ENCODE measurements at places on chromosomes 4 and X. TPM values are rescaled to one million over a fixed set of nuclear protein-coding genes. Genes with fewer than 3 reads are reported as not detected.

The GAGE12J gene
- total RNA-seq = not detected

DNA sequence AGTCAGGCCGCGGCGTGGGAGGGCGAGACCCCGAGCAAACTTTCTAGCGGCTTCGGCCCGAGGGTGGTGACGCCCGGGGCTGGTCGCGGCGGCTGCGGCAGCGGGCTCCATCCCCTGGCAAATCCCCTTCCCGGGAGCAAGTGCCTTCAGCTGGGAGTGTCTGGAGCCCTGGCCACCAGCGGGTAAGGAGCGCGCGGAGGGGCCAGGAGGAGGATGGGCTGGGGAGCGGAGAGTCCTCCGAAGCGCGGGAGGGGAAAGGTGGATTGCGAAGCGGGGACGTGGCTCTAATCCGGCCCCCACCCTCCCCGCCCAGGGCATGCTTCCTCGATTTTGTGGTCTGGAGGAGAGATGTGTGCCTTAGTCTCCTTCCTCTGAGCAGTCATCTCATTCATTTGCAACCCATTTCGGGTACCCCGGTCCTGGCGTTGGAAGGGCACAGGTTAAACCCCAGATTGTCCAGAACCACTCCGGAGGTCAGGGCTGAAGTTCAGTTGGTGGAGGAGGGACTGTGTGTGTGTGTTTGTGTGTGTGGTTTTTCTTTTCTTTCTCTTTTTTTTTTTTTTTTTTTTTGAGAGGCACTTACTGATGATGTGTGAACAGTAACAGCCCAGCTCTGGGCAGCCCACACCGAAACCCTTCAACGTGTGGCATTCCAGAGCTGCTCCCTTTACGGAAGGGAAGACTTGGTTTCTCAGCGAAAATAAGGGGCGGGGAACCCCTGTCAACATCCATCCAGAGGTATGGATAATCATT is 516 bp downstream of the SGMS2 start:
- peaks cover 22% of the 10 kb centered on the region for H3K4me1 ChIP-seq
- peak; percentile 39 for DNase-seq
- peak overlapping the region; percentile 99 for H3K27ac ChIP-seq
- H3K36me3 ChIP-seq = no peaks in the 10 kb centered on the region

GRCh38 chr4:48079972-48080391 is 54.1 kb downstream of the TXK start:
- H3K36me3 ChIP-seq = no peaks in the 10 kb centered on the region
- no peaks in the 10 kb centered on the region for H3K4me1 ChIP-seq
- no peak overlapping the region for H3K27ac ChIP-seq
- H3K27me3 ChIP-seq = no peaks in the 10 kb centered on the region

The SHROOM4 gene
- 2.3 TPM for total RNA-seq

The DCAF12L2 gene
- not detected for total RNA-seq

The LDOC1 gene
- 12.9 TPM for total RNA-seq

DNA sequence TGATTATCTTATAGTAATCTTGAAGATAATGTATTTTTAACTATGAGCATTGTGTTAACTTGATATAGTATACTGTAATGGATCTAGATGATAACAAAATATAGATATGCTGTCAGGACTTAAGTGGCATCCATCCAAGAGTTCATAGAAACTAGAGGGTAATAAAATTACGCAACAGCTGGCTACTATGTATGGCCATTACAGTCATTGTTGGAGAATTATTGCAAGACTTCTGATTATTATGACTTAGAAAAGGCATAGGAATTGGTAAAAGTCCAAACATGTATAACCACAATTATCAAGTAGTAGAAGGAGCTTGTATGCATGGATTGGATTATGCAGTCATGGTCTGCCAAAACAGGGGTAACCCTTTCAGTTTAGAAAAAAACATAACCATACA is 9.5 kb downstream of the OGT start:
- H3K36me3 ChIP-seq = peaks cover 12% of the 10 kb centered on the region
- H3K27me3 ChIP-seq = no peaks in the 10 kb centered on the region
- no peak for DNase-seq
- peaks cover 13% of the 10 kb centered on the region for H3K4me1 ChIP-seq

GRCh38 chr4:86296865-86297264 is 63.0 kb downstream of the MAPK10 start:
- H3K4me1 ChIP-seq = no peaks in the 10 kb centered on the region
- H3K4me3 ChIP-seq = no peak overlapping the region
- no peaks in the 10 kb centered on the region for H3K27me3 ChIP-seq
- H3K36me3 ChIP-seq = no peaks in the 10 kb centered on the region
- H3K27ac ChIP-seq = no peak overlapping the region

Data from liver (tissue), 10 donors.